Activated CD8-positive, alpha-beta memory T cell treated with anti-CD3 and anti-CD28 coated beads for 48 hours (primary cell): ENCODE measurements at places on chromosomes 6 and 20.

GRCh38 chr6:27700337-27700736 lies 211.9 kb downstream of the OR2B2 start:
- no peak for DNase-seq

GRCh38 chr20:54532573-54532972 lies 57.2 kb downstream of the DOK5 start:
- DNase-seq = no peak

DNA sequence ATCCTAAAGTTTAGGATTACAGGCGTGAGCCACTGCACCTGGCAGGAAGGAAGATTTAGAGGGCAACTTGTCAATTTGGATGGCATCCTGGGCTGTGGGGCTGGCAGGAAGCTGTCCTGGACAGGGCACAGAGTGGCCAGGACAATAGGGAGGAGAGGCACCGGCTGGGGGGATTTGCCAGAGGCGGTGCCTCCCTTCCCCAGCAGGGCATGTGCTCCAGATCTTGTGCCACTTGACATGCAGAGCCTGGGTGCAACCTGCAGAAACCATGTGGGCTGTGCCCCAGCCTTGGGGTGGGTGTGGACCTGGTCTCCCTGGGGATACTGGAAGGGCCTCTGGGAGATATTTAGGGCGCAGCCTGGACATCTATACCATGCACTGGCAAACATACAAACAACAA lies 58.6 kb upstream of the EEF1A1 start:
- no peak for DNase-seq

GRCh38 chr6:24394780-24395437 lies 7.8 kb upstream of the MRS2 start:
- DNase-seq = no peak

DNA sequence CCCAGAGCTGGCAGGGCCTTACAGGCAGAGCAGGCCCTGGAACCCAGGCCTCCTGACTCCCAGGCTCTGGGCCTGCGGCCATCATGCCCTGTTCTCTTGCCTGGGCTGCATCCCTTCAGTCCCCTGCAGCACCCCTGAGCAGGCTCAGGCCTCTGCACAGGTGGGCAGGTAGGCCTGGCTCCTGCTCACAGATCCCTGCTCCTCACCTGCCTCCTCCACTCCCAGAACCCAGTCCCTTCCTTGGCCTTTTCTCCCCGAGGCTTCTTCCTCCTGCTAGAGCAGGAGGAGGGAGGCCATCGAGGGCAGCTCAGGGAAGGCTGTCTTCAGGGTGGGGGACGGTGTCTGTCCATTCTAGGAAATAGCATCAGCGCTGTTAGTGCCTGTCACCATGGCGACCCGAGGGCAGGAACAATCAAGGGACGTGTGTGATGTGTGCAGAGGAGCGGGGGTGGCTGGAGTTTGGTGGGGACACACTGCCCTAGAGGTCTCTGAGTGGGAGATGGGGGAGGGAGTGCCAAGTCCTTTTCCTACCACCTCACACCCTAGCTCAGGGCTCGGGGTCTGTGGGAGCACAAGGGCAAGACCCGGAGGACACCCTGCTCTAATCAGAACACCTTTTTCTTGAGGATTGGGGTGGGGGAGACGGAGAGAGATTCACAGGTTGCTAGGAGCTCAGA lies 26.6 kb downstream of the GLP1R start:
- no peak for DNase-seq

DNA sequence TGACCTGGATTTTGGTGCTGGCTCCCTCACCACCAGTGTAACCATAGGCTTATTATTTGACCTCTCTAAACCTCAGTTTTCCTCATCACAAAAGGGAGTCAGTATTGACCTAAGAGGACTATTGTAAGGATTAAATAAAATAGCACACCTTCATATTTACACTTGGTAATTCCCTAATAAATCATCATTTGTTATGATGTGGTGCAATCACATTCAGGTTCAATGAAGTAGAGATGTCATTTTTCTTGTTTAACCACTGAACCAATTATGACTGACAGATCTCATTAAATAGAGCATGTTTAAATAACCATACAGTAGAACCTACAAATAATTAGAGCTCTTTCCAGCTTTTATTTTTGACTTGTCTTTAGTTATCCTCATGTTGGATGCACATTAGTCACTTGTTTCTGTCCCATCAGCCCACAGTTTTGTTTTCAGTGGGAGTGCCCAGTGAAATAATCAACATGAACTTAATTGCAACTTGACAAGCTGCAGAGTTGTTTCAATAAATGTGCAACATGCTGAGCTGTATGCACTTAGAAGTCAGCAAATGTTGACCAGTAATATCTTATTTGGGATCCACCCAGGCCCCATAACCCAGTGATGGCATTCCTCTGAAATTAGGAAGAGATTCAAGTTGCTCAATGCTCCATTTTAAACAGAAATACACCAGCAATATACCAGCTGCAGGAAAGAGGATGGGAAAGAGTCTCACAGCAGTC lies 451.7 kb upstream of the MARCKS start:
- no peak for DNase-seq

GRCh38 chr6:72770959-72771358 lies 149.1 kb downstream of the KCNQ5 start:
- DNase-seq = no peak

DNA sequence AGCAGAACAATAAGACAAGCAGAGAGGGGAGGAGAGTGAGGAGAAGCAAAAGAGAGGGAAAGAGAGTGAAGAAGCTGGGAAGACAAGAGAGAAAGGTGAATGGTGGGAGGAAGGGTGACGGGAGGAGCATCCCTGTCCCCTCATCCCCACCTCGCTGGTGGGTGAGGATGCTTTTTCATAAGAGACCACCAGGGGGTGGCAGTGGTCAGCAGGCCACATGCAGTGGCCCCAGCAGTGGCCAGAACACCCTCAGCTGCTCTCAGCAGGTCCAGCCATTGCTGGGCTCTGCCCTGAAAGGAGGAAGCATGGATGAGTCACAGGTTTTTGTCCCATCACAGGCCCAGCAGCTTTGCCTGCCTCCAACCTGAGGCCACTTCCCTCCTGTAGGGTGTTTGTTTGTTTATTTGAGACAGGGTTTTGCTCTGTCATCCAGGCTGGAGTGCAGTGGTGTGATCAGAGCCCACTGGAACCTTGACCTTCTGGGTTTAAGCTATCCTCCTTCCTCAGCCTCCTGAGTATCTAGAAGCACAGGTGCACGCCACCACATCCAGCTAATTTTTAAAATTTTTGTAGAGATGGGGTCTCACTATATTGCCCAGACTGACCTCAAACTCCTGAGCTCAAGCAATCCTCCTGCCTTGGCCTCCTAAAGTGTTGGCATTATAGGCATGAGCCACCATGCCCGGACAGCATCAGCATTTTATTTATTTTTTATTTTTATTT lies 24.0 kb downstream of the FGD2 start:
- peak; percentile 33 for DNase-seq

- no peak for DNase-seq
Measured at GRCh38 chr6:2266841-2267240, 21.4 kb upstream of the GMDS start.

DNA sequence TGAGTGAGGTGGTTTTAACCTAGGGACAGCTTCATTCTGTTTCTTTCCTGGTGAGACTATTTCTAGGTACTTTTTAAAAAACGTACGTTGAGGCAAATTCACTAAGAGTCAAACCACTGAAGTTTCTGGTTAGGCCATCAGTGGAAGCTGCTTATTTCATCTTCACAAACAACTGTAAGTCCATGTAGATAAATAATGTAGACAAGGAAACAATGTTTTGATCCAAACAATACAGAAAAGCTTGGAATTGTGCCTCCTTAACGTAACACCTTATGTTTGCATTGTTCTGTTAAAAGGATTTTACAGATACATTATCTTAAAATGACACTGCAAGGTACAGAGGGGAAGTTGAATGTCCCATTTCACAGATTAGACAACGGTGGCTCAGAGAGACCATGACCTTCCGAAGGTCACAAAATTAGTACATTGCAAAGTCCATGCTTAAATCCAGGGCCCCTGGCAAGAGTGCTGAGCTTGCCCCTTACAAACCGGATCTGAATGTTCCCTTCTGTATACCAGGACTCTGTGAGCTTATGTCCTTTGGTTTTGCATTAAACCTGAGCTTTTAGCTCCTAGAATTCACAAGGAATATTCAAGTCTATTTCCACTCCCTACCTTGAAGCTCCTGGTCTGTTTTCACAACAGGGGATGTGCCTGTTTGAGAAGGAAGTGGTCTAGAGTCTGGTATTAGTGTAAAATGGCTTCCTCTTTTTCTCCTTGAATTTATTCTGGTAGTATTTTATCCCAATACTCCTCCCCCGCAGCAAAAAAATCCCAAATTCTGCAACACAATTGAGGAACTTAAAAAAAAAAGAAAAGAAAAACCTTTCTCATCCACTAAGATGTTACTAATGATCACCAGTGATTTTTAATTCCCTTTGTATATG lies 28.9 kb upstream of the ZNF217 start:
- DNase-seq = no peak

DNA sequence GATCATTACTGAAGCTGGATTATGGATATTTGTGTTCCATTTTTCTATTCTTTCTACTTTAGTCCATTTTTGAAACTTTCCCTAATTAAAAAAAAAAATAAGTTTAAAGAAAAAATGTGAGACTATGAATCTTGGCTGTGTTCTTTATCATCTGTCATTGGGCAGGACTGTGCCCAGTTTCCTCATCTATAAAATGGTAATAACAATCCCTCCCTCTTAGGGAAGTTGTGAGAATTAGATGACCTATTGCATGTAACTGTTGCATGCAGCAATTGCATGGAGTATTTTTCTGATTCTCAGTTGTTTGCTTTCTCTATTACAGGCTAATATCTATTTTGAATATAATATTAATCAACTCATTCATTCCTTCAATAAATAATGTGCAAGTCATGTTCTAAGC lies 108.2 kb upstream of the LOC128125822 start:
- no peak for DNase-seq

DNA sequence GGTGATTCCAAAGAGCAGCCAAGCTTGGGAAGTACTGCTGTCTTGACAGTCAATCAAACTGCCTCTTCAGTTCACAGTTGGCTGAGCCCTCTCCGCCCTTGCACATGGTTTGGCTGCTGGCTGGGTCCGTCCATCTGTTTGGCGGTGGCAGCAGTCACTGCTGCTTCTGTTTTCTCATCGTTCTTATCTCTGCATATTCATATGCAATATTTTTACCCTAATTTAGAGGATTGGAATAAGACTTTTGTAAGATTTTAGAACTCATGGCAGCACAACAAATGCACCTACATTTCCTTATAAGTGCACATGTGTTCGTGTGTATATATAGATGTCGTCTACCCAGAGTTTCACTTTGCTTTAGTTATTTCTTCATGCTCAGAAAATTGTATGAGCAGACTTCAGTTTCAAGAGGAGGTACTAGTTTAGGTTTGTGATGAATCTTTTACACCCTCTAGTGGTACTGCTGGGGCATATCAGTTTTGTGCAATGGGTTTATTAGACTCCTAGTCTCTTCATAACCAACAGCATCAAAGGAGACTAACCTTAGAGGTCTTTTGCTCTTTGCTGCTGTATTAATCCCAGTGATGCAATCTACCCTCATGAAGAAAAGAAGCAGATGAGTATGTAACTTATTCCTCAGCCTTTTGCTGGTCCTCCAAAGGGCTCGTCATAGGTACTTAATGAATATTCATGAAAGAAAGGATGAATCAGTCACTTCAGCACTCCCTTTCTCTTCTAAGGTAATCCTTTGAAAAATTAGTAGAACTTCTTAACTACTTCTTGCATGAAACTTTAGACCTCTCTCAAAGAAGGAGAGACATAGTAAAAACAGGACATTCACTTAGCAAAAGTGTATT lies 44.3 kb downstream of the KHDC1L start:
- no peak for DNase-seq

- no peak for DNase-seq
Measured at GRCh38 chr6:20364327-20364726, 37.4 kb upstream of the E2F3 start.

GRCh38 chr20:49675368-49676151 lies 38.1 kb downstream of the B4GALT5 start:
- DNase-seq = no peak

DNA sequence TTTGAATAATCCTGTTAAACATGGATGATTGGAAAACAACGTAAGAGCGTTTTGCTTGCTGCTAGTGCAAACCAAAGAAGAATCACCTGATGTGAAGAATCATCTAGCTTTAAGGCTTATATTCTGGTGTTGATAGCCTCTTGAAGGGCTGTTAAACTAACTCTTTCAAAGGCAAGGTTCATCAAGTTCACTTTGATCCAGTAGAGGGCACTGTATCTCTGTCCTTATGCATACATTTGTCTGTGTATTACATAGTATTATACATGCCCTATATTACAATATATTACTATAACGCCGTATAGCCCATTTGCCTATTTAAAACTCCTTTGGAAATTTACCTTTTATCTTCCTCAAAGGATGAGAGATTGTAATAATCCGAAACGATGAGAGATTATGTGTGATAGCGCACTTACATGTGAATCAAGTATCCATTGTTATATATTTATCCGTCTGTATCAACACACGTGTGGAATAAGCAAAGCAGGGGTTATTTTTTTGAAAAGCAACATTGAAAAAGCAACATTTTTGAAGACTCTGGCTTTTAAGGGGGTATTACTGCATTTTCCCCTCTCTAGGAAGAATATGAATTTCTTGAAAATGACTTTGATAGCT lies 50.8 kb upstream of the NRN1 start:
- DNase-seq = no peak

GRCh38 chr20:62275219-62275618 lies 27.6 kb upstream of the ADRM1 start:
- no peak for DNase-seq

DNA sequence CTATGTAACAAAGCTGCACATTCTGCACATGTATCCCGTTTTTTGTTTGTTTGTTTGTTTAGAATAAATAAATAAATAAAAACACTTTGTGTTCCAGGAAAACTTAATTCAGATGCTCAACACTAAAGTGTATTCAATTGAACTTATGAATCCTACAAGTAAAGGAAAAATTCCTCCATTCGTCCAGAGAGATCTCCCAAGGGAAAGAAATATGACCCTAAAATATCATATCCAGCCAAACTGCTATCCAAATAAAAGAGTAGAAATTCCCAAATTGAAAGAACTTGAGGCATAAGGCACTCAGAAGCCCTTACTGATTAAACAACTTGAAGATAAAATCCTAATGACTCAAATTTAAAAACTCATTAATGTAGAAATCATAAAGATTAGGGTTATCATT lies 90.4 kb downstream of the MOXD1 start:
- no peak for DNase-seq

- no peak for DNase-seq
Measured at GRCh38 chr6:137248702-137249101, 29.5 kb upstream of the IFNGR1 start.

DNA sequence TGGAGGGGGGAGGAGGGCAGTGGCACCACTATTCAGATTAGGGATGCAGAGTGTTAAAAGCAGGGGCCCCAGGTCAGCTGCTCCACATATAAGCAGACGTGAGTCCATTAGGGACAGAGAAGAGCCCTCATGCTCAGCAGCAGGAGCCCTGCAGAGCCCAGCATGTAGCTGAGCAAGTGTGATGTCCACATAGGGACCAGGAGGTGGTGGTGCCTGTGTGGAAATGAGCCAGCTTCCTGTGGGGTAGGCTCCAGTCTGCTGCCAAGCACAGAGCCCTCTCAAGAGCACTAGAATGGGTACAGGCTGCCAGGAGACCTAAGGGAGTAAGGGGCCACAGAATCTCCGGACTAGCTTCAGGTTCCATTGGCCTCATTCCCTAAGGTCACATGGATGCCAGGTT lies 57.9 kb upstream of the MLN start:
- no peak for DNase-seq
